ENCODE measurements at places on chromosomes 11 and 22.

DNA sequence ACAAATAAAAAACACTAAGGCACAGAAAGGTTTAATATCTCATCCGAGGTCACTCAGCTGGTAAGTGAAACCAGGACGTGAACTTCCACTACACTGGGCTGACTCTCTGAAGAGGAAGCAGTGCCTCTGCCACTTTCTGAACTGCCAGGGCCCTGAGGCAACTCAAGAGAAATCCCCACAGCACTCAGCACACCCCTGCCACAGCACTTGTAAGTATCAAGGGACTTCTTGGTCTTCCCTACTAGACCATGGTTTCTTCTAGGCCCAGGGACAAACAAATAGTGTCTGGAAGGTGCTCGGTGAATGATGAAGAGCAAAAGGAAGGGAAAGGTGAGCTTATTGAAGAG is 49.7 kb downstream of the RPL27A start:
- DNase-seq = no peak

DNA sequence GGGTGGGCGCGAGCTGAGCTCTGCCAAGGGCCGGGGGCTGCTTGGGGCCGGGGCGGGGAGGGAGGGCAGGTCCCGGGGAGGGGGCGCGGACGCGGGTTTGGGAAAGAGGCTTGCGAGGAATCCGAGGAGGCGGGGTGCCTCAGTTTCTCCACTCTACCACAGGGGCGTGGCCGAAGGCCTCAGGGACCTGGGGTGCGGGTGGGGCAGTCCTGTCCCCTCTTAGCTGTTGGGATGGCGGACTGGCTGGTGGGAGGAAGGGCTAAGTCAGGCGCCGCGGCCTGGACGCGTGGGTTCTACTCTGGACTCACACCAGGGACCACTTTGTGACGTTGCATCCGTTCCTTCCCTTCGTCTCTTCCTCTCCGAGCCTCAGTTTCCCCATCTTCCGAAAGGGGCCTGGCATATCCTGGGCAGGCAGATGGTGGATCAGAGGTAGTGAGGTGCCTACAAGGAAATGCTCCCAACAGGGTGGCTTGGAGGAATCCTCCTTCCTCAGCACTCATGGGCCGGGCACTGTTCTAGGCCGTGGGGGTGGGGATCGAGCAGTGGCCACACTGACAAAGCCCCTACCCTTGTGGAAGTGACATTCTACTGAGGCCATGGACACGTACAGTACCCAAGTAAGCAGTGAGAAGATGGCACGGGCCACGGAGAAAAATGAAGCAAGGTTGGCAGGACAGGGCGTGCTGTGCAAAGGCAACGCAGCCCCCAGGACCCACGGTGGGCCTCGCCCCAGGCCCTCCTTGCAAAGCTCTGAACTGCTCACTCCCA is 13.2 kb downstream of the IGLL1 start:
- no peak for DNase-seq

DNA sequence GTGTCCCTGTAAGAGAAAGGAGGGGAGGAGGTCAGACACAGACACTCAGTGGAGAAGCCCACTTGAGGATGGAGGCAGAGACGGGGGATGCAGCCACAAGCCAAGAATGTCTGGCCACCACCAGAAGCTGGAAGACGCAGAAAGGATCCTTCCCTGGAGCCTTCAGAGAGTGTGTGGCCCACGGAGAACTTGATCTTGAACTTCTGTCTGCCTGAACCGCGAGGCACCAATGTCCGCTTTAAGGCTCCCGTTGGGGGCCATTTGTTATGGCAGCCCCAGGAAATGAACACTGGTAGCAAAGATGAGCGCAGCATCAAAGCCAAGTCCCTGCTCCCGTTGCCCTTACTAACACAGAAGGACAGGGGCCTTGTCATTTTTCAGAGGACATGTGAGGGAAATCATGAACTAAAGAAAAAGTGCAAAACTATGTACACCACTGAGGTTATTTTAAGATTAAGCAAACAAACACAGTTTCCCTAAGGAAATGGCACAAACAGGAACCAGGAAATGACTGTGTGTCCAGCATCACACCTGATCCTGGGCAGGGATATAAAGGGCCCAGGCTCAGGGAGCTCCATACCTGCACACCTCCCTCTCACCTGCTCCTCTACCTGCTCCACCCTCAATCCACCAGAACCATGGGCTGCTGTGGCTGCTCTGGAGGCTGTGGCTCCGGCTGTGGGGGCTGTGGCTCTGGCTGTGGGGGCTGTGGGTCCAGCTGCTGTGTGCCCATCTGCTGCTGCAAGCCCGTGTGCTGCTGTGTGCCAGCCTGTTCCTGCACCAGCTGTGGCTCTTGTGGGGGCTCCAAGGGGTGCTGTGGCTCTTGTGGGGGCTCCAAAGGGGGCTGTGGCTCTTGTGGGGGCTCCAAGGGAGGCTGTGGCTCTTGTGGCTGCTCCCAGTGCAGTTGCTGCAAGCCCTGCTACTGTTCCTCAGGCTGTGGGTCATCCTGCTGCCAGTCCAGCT is at the start of gene KRTAP5-6:
Gene KRTAP5-6 (plus strand): TSS at position 588 of the 963 bp plus-strand sequence. CDS start 51 bp downstream, at position 639.
- no peak for DNase-seq

- no peak for DNase-seq
Observed at GRCh38 chr22:46292732-46293131, 3.9 kb upstream of the GTSE1 start.

DNA sequence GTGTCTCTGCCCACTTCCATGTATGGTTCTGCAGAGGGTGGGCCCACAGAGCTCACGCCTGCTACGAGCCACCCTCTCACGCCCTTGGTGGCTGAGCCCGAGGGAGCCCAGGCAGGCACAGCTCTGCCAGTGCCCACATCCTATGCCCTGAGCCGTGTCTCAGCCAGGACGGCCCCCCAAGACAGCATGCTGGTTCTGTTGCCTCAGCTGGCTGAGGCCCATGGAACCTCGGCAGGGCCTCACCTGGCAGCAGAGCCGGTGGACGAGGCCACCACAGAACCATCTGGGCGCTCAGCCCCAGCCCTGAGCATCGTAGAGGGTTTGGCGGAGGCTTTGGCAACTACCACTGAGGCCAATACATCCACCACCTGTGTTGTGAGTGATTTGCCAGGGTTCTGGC is 64.0 kb downstream of the OTOG start:
- DNase-seq = peak; percentile 33

DNA sequence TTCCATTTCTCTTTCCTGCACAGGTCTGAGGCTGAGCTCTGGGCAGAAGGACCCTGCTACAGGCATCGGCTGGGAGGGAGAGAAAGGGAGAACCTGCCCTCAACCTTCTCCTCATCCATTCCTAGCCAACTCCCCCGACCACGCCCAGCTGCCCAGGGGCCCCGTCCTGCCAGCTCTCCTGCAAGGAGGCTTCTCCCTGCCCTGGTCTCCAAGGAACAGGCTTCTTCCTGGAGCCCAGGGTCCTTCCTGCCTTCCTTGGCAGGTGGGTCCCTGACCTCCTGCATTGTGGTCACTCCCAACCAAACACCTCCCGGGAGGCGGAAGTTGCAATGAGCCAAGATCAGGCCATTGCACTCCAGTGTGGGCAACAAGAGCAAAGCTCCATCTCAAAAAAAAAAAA is 12.5 kb upstream of the HMOX1 start:
- DNase-seq = no peak

DNA sequence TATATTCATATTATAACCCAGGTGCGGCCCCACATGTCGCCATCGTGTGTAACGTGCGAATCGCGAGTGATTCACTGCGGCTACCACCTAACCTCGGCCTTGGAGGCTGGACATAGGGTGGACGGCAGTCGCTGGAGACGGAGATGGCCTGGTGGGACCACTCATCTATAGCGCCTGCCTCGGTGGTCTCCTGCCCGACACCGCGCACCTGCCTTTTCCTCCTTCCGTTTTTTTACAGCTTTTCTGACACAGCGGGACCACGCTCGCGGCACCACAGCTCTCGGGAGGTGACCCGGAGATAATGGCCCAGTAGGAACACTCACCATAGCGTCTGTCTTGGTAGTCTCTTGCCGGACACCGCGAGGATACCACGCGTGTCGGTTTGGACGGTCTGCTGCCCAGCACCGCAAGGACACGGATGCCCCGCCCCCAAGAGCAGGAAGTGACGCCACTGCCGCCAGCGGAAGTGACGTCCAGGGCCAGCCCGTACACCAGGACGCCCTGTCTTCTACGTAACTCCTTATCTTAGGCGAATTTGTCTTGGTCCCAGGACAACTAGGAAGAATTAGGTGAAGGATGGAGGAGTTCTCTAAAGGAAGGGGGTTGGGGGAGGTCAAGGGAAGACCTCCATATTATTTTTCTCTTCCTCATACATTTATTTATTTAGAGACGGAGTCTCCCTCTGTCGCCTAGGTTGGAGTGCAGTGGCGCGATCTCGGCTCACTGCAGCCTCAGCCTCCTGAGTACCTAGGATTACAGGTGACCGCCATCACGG is 6.4 kb downstream of the SNU13 start:
- DNase-seq = peak; percentile 96

DNA sequence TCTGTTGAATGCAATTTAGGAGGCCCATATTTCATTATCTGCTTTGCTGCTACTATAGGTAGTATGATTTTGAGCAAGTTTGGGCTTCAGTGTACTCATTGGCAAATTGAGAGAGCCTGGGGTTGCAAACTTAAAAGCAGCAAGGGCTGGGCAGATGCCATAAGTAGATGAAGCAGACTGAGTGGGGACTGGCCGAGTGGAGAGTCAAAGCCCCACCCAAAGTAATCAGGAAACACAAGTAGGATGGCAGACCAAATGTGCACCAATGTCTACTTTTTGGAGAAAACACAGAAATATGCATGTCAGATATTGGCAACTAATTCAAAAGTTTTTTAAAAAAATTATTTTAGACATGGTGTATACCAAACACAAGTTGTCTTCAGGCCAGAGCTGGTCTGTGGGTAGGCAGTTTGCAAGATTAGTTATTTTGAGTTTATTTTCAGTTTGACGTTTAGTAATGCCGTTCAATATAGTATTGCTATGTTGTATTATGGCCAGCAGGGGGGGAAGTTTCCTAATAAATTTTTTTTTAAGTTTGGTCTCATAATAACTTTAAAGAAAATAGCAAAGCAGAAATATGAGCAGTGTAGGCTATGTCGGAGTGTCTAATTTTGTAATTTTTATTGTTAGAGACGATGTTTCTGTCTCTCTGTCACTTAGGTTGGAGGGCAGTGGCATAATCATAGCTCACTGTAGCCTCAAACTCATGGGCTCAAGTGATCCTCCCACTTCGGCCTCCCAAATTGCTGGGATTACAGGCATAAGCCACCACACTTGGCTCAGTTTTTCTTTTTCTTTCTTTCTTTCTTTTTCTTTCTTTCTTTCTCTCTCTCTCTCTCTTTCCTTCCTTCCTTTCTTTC is 105.1 kb downstream of the HIPK3 start:
- no peak for DNase-seq

DNA sequence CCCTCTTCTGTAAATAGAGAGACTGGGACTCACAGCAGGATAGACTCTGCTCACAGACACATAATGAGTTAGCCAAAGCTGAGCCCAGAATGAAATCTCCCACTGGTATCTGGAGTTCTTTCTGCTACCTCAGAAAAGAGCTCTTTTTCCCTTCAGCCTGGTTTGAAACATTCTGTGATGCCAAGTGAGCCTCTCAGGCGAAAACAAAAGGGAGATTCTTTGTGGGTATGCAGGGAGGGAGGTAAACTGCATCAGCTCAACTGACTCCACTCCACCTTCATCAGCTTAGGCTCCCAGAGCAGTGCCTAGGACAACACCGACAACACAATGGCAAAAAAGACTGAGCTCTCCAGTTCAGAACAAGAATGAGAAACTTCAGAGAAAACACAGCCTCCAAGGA is 55.1 kb upstream of the SCUBE2 start:
- no peak for DNase-seq

DNA sequence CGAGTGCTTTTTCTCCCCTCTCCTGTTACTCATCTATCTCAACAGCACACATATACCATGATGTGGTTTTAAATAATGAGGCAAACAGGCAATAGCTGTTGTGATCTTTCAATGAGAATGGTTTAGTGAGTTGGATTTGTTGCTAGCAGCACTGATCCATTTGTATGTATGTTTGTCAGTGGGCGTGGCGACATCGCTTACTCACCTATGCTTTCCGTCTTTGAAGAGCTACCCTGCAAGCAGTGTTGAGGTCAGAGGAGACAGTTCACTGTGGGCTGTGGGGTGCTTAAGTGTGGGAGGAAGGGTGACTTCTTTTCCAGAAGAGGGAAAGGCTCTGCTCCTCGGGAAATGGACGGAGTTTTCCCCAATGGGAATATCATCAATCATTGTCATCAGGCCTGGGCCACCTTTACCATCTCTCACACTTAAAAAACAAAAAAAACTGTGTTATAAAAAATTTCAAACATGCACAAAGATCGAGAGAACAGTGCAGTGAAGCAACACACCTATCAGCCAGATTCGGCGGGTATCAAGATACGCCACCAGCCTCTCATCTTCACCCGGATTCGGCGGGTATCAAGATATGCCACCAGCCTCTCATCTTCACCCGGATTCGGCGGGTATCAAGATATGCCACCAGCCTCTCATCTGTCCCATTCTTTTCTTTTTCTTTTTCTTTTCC is 83.8 kb downstream of the TBC1D22A start:
- DNase-seq = no peak

DNA sequence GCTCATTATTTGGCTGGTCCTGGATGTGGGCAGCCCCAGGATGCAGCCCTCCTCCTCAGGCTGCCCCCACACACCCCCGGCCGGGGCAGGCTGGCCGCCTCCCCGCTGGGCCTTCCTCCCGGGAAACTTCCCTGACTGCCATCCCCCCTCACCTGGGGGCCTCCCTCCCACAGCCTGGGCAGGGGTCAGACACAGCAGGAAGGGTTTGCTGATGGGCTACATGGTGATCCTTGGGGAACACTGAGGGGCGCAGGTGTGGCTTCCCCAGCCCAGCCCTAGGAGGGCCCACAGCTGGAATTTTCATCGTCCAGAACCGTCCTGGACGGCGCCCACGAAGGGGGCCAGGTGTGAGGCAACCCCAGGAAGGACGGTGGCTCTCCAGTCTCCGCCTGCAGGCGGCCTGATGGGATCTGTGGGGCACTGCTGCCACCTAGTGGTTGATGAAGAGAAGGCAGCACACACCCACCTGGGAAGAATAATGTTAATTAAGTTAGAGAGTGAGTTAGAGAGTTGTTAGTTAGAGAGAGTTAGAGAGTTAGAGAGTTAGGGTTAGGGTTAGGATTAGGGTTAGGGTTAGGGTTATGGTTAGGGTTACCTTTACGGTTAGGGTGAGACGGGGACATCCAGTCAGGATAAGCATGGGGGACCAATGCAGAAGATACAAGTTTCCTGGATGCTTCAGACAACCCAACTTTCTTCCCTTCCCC is 75.9 kb upstream of the PRR5 start:
- DNase-seq = peak; percentile 94

DNA sequence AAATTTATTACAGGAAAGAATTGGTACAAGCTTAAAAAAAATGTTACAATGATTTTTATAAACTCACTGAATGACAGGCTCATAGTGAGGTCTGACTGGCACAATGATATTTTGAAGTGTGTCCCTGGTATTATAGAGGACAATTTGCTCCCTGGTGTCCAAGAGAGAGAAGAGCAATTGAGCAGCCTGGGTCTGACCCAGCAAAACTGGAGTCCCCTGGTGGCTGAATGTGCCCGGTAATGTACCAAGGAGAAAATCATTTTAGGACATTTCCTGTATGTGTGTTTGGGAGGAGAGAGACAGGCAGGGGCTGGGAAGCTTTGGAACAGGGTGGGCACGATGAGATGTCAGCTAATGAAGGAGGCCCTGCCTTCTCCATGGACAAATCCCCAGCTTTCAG is 125.3 kb downstream of the APOL5 start:
- no peak for DNase-seq

- no peak for DNase-seq
Observed at GRCh38 chr11:126113515-126113957, 50.9 kb upstream of the CDON start.

- no peak for DNase-seq
Observed at GRCh38 chr11:21892736-21893564, 299.9 kb upstream of the ANO5 start.

GRCh38 chr22:24485170-24485569 is 10.0 kb upstream of the UPB1 start:
- no peak for DNase-seq

Data from activated CD4-positive, alpha-beta T cell treated with anti-CD3 and anti-CD28 coated beads, Interleukin-2, amount 10 ng/mL, durations not matched to agents 24 days and 14 days (primary cell).